ENCODE measurements at places on chromosomes 16 and 17.

- no peak for DNase-seq
These were observed 75.2 kb downstream of the KATNIP start for GRCh38 chr16:27625050-27625697.

GRCh38 chr16:74698222-74698621 lies 2.4 kb downstream of the MLKL start:
- DNase-seq, result no peak

DNA sequence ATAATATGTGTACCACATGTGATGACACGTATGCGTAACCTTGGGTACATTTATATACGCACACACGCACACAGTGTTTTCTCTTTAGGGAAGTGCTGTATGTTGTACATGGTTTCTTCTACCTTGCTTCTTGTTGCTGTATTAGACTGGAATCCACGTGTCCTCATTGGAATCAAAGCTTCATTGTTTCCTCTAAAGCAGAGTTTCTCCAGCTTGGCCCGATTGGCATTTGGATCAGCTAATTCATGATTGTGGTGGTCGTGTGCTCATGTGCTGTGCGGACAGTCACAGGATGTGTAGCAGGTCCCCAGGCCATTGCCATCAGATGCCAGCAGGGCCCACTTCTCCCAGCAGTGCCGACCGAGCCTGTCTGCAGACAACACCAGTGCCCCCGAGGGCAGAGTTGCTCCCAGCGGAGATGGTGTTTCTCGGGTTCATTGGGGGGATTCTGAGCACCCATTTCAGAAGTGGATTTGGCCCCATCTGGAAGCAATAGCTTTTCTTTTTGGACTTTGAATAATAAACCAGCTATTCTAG lies 148.4 kb downstream of the RPTOR start:
- DNase-seq, result no peak

DNA sequence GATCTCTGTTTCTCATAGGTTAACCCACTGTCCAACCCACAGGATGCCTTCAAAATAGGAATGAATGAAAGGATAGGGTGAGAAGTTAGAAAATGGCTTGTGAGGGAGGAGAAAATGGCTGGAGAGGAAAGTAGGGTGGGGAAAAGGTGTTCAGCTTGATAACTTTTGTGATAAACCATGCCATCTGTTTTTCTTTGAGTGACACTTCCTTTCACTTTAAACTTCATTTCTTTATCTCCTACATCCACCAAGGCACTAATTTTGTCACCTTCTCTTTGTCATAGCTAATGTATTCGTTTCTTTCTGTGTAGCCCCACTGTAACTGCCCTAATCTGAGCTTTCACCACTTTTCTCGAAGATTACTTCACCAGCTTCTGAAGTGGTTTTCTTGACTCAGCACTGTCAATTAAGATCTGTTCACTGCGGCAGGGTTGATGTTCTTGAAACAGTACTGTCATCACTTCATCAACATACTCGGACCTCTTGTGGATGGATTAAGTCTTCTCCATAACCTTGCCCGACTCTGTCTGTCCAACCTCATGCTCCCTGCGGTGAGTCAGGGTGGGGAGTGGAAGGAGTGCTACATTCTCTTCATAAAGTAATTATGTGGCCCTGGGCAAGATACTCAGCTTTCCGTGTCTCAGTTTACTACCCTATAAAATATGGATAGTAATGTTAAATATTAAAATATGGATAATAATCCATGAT lies 5.5 kb upstream of the KRT10 start:
- DNase-seq, result no peak

DNA sequence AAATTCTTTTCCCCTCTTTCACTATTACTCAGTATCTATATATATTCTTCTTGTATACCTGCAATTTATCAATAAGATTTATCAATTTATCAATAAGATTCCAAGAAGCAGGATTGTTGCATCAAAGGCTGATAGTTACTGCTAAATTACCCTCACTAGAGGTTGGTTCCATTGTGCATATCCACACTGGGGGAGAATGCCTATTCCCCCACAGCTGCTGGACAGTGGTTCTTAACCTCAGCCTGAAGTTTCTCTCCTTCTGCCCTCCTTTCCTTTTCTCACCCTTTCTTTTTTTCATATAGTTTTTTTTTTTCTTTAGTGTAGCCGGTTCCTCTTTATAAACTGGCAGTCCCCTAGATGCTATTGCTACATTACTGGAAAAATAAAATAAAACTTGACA lies 6.3 kb downstream of the C17orf78 start:
- no peak for DNase-seq

DNA sequence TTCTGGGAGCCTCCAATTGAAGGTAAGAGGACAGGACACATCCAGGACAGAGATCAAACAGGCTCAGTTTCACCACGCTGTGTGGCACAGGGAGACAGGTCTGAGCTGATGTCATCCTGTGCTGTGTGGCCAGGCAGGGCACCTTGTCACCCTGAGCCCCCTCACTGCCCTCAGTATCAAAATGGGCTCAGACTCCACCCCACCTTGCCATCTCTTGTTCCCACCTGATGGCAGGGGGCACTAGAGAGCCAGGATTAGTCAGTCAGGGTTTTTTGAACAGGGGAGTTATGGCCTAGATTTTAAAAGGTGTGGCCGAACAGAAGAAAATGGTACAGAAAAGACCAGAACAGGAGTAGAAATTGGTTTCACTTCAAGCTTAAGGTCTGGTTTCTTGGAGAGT lies 2.6 kb downstream of the KAT2A start:
- DNase-seq, result peak; percentile 30

GRCh38 chr16:57892041-57892440 lies 78.9 kb downstream of the CNGB1 start:
- DNase-seq, result no peak

DNA sequence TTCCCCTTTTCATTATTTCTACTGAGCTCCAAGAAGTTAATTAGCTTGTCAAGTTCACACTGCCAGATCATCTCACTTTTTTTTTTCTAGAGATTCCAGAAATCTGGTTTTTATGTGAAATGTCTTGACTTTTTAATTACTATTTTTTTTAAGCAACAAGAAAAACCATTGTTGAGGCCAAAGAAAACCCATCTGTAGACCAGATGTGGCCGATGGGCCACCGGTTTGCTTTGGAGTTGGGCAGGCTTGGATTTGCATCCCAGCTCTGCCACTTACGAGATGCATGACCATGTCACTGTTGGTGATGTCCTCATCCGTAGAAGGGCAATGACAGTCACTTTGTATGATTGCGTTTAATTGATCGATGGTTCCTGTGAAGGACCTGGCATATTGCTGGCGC lies 34.2 kb upstream of the MRTFB start:
- DNase-seq, result no peak

DNA sequence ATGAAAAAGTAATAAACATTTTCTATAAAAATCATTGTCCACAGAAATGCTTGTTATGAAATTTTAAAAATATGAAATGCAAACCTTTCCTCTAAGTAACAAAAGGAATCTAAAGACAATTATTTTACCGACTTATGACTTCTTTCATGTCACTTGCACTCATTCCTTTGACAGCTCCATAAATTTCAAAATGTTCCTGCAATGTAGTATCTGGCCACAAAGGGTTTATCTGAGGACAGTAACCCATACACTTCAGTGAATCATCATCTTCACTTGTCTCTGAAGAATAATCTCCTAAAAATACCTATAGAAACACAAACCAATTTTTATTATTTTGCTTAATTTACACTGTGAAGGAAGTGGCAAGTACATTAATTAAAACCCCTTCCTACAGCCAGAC lies 25.6 kb upstream of the ABCA10 start:
- DNase-seq, result no peak

DNA sequence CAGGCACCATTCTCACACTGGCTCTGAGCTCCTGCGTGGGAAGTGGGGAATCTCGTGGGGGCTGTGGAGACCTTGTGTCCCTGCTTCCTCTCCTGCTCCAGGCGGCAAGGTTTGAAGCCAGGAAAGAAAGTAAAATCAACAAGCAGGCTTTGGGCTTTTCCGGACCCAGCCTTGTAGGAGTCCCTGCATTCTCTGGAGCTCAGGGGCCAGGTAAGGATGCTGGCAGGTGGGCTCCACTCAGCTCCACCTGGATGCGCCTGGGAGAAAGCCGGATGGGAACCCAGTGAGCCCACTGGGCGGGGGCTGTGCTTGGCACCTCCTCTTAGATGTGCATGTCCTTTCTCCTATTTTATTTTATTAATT lies 362.5 kb downstream of the SEC14L1 start:
- DNase-seq, result no peak

DNA sequence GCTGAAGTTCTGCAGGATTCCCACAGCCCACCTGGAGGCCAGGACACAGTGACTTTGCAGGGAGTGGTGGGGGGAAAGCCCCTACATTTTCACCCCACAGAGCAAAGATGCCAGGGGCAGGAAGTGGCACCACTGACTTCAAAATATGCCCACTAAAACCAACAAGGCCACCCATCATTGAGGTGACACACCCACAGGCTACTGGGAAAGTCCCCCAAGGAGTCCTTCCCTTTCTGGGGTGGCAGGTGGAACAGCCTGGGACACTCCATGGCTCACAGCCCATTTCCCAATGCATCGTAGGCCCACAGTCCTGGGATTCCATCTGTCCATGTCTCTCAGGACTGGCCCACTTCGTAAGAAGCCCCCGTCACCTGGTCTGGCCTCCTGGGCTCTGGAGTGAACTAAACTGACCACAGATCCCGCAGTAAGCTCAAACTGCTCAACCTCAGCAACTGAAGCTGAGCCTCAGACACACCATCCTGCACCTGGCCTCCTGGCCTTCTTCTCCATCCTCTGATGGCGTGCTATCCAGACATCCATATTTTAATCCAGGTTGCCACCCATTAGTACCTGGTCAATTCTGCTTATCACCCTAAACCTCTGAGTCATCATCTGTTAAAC lies 7.5 kb upstream of the CCL1 start:
- DNase-seq, result no peak
